ENCODE measurements at places on chromosomes 7 and 10. TPM values are rescaled to one million over a fixed set of nuclear protein-coding genes. Genes with fewer than 3 reads are reported as not detected.

OPN1SW gene
- not detected for total RNA-seq

ASAH2 gene
- total RNA-seq, result 2.0 TPM

ZNF853 gene
- 0.27 TPM for total RNA-seq

HKDC1 gene
- total RNA-seq, result 3.7 TPM

SLC26A3 gene
- not detected for total RNA-seq

BAMBI gene
- total RNA-seq, result not detected

SPACDR gene
- total RNA-seq, result 2.9 TPM

CALML5 gene
- not detected for total RNA-seq

HMX2 gene
- total RNA-seq, result not detected

OPN4 gene
- not detected for total RNA-seq

TRIM50 gene
- total RNA-seq, result not detected
